ENCODE measurements at places on chromosomes 5 and 9. TPM values are rescaled to one million over a fixed set of nuclear protein-coding genes. Genes with fewer than 3 reads are reported as not detected.

FOXD4L5 gene
- 0.29 TPM for total RNA-seq

ANKS6 gene
- total RNA-seq = 17.3 TPM

AFAP1L1 gene
- total RNA-seq = 26.5 TPM

PDZD2 gene
- 16.8 TPM for total RNA-seq

GAPT gene
- total RNA-seq = 3.8 TPM

POMT1 gene
- 45.7 TPM for total RNA-seq

PTGER4 gene
- total RNA-seq = 31.5 TPM

DNA sequence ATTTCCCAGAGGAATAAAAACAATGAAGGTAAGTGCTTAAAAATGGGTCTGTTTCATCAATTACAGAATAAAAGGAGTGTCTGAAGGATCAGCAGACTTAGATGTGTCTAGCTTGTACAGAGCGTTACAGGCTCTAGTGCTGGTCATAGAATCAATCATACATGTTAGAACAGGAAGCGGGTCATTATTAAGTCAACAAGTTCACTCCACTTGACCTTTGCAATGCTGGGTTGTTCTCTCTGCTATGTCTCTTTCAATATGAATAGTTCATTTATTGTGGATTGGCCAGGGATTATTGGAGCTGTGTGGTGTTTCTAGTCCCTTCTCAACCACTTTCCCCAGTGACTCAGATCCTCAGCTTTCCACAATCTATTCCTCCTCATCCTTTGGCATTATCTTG lies 20.7 kb upstream of the EGFLAM start:
- H3K36me3 ChIP-seq = no peaks in the 10 kb centered on the region
- no peaks in the 10 kb centered on the region for H3K4me1 ChIP-seq
- H3K27me3 ChIP-seq = no peaks in the 10 kb centered on the region
- no peak overlapping the region for H3K27ac ChIP-seq
- no peak overlapping the region for H3K4me3 ChIP-seq

DNA sequence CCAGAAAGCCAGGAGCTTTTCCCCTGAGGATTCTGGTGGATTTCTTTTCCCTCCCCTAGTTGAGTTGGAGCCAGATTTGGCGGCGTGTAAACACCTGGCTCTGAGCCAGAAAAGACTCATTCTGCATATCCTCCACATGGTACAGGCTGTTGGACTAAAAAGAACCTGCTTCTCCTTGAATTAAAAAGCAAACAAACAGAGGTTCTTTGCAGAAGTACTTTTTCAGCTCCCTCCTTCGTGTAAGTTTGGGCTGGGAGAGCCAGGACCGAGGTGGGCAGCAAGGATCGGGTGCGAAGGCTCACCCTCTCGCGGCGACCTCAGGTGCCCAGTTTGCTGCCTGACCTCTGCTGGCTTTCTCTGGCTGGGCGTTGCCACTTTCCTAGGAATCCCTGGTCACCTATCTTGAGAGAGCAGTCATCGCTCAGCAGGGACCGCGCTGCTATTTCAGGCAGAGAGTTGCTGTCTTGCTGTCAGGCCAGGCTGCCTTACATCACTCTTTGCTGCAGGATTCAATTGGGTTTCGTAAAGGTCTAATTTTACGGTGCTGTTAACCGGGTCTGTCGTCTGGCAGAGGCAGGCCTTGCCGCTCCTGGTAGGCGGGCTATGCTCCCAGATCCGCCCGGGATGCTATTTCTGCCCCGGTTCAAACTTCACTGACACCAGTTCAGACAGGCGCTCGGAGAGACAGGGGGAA lies 3.2 kb downstream of the PAPPA start:
- H3K4me3 ChIP-seq = peak overlapping the region; percentile 10
- no peaks in the 10 kb centered on the region for H3K4me1 ChIP-seq
- DNase-seq = no peak
- H3K36me3 ChIP-seq = no peaks in the 10 kb centered on the region
- peaks cover 4% of the 10 kb centered on the region for H3K27me3 ChIP-seq
- H3K27ac ChIP-seq = peak overlapping the region; percentile 68

DNA sequence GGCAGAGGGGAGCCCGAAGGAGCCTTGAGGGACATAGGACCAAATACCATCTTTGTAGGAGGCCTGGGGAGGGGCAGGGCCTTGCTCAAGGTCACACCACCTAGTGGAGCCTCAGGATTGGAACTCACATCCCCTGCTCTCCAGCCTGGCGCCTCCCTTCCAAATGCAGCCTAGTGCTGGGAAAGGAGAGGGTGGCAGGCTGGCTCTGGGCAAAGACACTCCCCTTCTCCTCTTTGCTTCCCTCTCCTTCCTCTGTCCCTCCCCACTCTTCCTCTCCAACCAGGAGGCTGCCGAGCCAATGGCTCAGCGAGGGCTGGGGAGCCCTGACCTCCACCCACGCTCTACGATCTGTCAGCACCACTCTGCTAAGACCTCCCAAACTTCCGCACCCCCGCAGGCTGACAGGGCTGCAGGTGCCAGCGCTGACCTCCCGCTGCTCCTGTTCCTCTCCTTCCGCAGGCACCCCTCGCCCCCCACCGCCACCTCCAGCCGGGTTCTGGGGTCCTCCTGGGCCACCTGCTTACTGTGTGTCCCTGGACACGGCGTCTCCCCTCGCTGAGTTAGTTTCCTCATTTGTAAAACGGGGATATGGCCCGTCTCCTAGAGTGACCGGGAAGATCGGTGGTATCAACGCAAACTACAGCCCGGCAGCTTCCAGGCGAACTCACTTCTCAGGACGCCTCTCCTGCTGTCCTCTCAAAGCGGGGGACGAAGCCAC lies 52.9 kb downstream of the C9orf50 start:
- H3K36me3 ChIP-seq = no peaks in the 10 kb centered on the region
- peak overlapping the region; percentile 41 for H3K4me3 ChIP-seq
- peak overlapping the region; percentile 92 for H3K27ac ChIP-seq
- peaks cover 9% of the 10 kb centered on the region for H3K4me1 ChIP-seq
- H3K27me3 ChIP-seq = no peaks in the 10 kb centered on the region
- DNase-seq = no peak

GRCh38 chr9:98504298-98505282 lies 204.1 kb downstream of the GABBR2 start:
- H3K27me3 ChIP-seq = no peaks in the 10 kb centered on the region
- H3K36me3 ChIP-seq = no peaks in the 10 kb centered on the region
- no peak overlapping the region for H3K4me3 ChIP-seq
- H3K27ac ChIP-seq = no peak overlapping the region
- H3K4me1 ChIP-seq = no peaks in the 10 kb centered on the region

DNA sequence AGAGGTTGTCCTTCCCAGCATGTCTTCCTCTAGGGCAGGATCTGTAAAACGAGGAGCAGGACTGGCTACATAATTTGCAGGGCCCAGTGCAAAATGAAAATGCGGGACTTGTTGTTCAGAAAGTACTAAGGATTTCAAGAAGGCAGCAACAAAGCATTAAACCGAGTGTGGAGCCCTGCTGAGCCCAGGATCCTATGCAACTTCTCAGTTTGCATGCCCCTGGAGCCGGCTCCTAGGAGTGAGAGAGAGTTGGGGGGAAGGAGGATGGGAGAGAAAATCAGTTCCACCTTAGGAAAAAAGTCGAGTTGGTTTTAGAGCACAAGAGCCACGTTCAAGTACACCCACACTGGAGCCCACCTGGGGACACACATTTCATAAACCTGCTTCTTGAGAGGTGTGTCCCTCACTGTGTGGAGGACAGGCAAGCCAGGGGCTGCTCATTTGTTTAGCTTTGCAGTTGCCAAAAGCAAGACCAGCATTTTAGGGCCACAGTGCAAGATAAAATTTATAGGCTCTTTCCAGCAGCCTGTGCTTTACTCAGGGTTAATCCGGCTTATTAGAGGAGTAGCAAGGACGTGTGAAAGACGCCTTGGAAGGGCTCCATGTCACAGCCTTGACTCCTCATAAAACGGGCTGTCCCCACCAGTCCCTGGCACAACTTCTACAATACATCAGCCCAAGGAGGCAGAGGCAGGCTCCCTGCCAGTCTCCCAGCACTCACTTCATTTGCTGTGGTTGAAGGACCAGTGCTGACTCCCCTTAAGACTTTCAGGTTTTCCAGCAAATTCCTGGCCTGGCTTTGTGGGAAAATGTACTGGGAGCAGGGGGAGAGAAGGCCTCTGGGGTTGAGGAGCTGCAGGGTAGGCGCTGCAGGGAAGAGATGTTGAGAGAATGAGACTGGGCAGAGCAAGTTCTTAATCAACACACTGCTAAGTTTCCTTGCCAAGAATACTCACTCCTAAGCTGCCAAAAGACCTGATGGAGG lies 159.7 kb upstream of the SEMA6A start:
- H3K4me1 ChIP-seq = no peaks in the 10 kb centered on the region
- DNase-seq = no peak
- H3K27ac ChIP-seq = peak overlapping the region; percentile 49
- H3K27me3 ChIP-seq = no peaks in the 10 kb centered on the region

- no peaks in the 10 kb centered on the region for H3K4me1 ChIP-seq
- no peak overlapping the region for H3K4me3 ChIP-seq
- DNase-seq = no peak
- H3K27ac ChIP-seq = no peak overlapping the region
- H3K36me3 ChIP-seq = no peaks in the 10 kb centered on the region
These were observed 29.2 kb upstream of the NEK6 start for GRCh38 chr9:124228516-124228915.

DNA sequence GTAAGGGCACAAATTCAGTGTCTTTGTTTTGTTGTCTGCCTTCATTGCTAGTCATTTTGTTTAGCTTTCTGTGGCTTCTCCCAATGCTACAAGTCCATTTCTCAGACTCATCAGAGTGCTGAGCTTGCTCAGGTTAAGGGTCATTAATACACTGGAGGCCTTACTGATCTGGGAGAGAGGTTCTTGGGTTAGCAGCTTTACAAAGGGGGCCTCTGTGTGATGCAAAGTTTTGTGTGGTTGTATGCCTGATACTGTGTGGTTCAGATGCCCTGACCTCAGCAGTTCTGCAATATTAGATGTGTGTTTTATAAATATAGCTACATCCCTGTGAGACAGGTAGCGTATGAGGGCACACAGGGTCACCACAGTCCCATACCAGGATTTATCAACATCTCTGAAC lies 34.8 kb upstream of the SMARCA2 start:
- no peak for DNase-seq
- H3K4me1 ChIP-seq = no peaks in the 10 kb centered on the region
- H3K4me3 ChIP-seq = no peak overlapping the region
- no peaks in the 10 kb centered on the region for H3K27me3 ChIP-seq
- no peaks in the 10 kb centered on the region for H3K36me3 ChIP-seq

DNA sequence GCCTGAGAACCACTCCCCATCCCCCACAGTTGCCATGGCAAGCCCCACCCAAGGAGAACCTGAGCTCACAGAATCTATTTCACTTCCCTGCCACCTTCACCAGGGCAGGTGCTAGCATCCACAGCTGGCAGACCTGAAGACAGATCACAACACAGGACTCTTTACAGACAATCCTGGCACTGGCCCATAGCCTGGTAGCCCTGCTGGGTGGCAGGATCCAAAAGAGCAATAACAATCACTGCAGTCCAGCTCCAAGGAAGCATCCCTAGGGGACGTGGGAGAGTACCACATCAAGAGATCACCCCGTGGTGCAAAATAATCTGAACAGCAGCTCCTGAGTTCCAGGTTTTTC lies 463.2 kb upstream of the PIK3R1 start:
- H3K27ac ChIP-seq = no peak overlapping the region
- H3K27me3 ChIP-seq = no peaks in the 10 kb centered on the region
- DNase-seq = no peak
- H3K4me3 ChIP-seq = no peak overlapping the region

- peak overlapping the region; percentile 97 for H3K27ac ChIP-seq
- DNase-seq = peak; percentile 75
- H3K4me3 ChIP-seq = peak overlapping the region; percentile 50
These were observed 2.2 kb downstream of the AKNA start for GRCh38 chr9:114385397-114386181.

DNA sequence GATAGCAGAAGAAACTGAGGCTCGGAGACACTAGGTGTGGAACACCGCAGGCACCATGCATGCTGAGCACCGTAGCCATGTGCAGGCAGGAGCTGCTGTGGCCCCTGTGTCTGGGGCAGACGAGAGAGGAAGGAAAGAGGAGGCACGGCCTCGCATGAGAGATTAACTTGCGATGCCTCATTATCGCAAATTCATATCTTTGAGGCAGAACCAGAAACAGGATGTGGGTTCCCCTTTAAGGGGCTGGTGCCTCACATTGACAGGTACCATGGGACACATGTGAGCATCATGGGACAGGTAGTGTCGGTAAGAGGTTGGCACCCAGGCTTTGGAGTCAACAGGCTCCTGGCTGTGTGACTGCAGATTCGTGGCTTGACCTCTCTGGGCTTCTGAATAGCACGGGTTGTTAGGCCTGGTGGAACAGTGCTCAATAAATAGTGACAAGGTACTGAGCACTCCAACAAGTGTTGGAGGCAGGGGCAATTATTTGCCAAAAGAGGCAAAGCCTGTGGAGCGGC lies 40.8 kb downstream of the NAIF1 start:
- no peaks in the 10 kb centered on the region for H3K4me1 ChIP-seq
- no peaks in the 10 kb centered on the region for H3K36me3 ChIP-seq
- H3K27me3 ChIP-seq = no peaks in the 10 kb centered on the region
- peak overlapping the region; percentile 68 for H3K27ac ChIP-seq
- DNase-seq = no peak

Measured in breast epithelium (tissue), 4 donors.